Amygdala (tissue), 56 donors: ENCODE measurements at places on chromosomes 1 and 21.

DNA sequence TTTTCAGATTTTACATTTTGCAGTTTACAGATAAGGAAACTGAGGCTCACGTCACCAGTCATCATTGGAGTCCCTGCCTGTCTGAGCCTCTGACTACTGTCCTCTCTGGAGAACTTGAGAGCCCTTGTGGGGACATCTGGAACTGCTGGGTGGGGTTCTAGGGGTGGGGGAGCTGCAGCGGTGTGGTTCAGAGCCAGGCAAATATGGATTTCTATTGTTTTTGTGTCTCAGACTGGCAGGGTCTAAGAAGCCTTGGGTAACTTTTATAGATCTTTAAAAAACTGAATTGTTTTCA is 46.9 kb downstream of the IER5 start:
- DNase-seq: no peak

DNA sequence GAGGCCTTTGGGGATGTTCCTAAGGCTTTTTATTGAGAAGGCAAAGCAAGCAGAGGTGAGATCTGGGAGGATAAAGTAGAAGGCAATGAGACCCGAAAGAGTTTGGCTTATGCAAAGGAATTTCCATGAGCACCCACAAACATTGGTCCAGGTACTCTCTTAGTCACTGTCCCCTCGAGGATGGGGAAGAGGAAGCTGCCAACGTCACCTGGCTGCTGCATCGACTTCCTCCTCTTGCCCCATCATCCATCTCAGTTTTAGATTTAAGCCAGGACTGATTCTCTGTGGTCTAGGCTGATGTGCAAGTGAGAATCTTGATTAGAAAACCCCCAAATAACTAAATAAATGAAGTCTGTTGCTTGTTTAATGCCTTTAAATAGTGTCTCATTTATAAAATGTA is 28.7 kb downstream of the RUNX1 start:
- no peak for DNase-seq

- no peak for DNase-seq
Measured at GRCh38 chr1:24704411-24705259, 40.6 kb upstream of the CLIC4 start.

GRCh38 chr1:160638926-160639325 is 7.9 kb downstream of the SLAMF1 start:
- no peak for DNase-seq

GRCh38 chr1:119767486-119767885 is 1.2 kb downstream of the HMGCS2 start:
- no peak for DNase-seq

DNA sequence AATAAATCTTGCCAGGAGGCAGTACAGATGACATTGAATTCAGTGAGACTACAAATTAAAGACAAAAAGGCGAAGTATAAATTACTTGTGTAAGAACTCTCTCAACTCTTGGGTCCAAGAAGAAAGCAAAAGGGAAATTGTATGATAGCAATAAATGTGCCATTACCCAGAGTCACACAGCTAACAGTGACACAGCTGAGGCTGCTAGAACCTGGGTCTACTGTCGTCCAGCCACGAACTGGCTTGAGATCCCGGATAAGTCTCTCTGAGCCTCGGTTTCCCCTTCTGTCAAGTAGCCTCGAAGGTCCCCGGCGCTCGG is 362 bp upstream of the ROR1 start:
- no peak for DNase-seq

DNA sequence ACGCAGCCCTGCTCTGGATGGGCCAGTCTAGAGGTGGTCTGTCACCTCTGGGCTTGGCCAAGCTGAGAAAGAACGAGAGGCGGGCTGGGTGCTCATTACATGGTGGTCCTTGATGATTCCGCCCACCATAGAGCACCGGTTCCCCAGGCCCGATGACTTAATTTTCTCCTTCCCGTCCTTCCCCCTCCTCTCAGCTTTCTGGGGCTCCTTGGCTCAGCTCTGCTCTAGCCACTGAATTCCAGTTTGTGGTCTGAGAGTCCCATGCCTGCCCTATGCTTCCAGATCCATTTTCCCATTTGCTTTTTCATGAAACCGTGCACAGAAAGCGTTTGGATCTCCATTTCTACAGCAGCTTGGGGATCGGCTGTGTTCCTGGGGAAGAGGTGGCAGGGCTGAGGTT is 318.5 kb upstream of the C1orf174 start:
- no peak for DNase-seq

GRCh38 chr1:19831441-19831840 is 16.4 kb upstream of the RNF186 start:
- DNase-seq: no peak

GRCh38 chr1:11131816-11132215 is 32.1 kb upstream of the EXOSC10 start:
- no peak for DNase-seq
